DMS79 treated with DMSO at 0.1 percent for 48 hours (cell line): ENCODE measurements at places on chromosomes 11 and 22.

DNA sequence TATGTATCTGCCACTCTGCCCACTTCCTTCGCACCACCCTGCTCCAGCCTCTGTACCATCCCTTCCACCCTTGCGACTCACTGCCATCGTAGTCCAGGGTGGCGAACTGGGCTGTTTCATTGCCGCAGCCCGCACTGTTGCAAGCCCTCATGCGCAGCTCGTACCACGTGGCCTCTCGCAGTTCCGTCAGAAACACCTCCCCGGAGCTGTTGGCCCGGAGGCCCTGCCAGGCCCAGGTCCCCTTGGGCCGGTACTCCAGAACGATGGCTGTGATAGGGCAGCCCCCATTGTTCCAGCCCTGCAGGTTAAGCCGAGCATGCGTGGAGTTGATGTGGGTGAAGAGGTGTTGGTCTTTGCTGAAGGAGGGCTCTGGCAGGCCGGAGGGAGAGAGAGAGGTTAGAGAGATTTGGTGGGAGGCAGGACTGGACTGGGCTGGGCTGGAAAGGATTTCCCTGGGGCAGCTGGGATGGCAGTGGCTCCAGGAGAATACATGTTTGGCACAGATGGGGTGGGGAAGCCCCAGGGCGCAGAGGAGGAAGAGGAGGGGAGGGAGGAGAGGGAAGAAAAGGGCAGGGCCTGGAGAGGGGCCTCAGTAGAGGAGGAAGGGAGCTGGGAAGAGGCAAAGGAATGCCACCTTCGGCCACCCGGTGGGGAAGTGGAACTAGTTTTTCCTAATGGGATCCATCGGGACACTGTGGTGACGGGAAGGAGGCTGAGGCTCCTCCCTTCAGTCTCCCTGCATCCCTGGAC, 109.6 kb downstream of the CEP164 start:
- no peak for DNase-seq

- no peak for DNase-seq
Observed at GRCh38 chr11:29984544-29984943, 32.3 kb downstream of the KCNA4 start.

GRCh38 chr22:45502215-45503049, at the start of gene FBLN1:
Gene FBLN1 (plus strand): TSS chr22:45502883. CDS start chr22:45502986, 103 bp downstream.
- no peak for DNase-seq

- DNase-seq: no peak
Observed at GRCh38 chr11:9533736-9534473, 39.6 kb upstream of the WEE1 start.

DNA sequence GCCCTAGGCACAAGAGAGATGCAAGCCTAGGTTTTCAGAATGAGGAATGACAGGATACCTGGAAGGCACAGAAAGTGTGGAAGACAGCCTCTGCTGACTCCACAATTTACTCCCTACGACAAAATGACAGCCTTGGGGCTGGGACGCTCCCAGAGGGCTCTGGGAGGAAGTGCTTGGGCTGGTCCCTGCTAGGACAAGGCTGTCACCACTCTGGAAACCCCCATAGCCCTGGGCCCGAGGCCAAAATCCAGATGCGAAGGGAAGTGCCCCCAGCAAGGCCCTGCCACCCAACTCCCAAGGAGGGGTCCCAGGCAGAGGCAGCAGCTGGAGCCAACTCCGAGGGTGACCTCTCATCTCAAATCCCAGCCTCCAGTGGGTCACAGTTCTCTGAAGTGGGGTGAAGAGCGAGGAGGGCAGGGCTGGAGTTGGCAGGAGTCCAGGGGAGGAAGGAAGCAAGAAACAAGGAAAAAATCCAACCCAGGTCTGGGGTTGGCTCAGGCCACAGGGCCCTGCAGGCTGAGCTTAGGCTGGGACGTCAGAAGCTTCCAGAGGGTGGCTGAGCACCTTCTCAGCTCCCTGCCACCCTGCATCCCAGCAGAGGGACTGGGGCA, 6.3 kb upstream of the CDC42EP2 start:
- DNase-seq: peak; percentile 46

DNA sequence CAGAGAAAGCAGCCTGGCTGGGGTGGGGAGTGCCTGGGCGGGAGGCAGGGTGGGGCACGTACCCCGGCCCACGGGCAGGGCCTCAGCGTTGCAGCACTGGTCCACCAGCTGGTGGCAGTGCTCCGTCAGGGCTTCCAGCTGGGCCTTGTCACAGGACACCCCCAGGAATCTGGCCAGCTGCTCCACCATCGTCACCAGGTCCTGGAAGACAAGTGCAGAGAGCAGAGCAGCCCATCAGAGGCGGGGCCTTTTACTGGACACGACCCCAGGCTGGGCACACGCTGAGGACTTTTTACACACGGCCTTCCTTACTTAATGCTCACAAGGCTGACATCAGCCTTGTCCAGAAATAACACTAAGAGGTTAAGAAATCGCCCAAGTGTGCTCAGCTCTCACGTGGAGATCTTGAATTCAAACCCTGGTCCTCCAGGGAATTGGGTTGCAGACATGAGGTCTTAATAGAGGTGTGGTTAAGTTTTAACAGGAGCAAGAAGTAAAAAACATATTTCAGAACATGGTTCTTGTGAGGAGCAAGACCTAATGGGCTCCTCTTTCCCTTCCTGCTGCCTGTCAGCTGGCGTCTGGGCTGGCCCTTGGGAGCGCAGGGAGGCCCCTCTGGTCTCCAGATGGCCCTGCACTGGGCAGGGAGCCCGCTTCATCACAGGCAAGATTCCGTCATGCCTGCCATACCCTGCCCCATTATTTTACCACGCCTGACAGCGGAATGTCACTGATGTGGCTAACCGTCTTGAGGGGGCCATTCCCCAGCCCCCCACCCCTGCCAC, 17.1 kb upstream of the EFCAB6 start:
- no peak for DNase-seq

- DNase-seq: no peak
Observed at GRCh38 chr22:19994851-19995610, 21.6 kb downstream of the ARVCF start.

GRCh38 chr11:41316751-41317150, 142.7 kb downstream of the LRRC4C start:
- no peak for DNase-seq

DNA sequence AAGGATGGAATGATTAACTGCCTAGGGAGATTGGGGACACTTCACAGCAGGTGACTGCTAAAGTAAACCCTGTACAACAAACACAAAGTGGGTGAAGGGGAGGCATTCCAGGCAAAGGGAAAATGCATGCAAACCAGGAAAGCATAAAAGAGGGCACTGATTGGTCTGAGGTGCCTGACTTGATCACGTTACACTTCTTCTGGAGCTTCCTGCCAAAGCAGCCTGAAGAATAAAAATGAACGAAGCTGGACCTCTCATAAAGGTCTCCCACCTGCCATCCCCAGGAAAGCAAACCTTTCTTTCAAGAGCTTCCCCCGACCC, 46.7 kb upstream of the SCUBE2 start:
- DNase-seq: peak; percentile 93

GRCh38 chr22:43777286-43777685, 34.8 kb downstream of the EFCAB6 start:
- DNase-seq: no peak

GRCh38 chr11:33160587-33160986, 693 bp downstream of the CSTF3 start:
- DNase-seq: no peak

GRCh38 chr11:74069146-74070046, 60.5 kb upstream of the UCP3 start:
- DNase-seq: peak; percentile 64

DNA sequence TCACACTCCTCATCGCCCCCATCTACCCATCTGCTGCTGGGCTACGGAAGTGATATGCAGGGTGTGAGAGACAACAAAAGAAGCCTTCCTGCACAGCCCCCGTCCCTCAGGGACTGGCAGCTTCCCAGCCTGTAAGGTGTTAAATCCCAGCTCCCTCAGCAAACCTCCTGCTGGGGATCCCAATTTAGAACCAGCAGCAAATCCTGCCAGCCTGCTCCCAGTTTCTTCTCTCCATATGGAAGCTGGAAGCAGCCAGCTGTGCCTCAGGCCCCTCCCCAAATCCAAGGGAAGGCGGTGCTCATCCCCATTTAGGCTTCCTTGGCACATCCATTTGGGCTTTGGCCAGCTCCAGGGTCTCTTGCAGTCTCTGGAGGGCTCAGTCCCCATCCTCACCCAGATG, 47.5 kb downstream of the PAMR1 start:
- DNase-seq: no peak

- DNase-seq: no peak
Observed at GRCh38 chr11:46285173-46285572, 7.7 kb downstream of the CREB3L1 start.

DNA sequence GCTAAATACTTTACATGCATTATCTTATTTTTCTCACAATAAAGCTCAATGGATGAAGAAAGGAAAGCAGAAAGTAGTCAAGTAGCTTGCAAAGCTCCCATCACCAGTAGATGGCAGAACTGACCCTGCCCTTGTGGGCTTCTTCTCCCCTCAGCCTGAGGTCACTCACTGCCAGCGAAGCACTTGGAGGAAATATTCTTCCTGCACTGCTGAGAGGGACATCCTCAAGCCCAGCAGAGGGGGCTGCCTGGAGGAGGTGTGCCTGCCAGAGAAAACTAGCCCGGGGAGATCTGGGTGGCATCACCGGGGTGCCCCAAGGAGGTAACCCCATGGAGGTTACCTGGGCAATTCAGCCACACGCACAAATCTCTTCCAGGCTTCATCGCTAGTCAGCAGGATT, 6.6 kb downstream of the APOL4 start:
- DNase-seq: peak; percentile 2

DNA sequence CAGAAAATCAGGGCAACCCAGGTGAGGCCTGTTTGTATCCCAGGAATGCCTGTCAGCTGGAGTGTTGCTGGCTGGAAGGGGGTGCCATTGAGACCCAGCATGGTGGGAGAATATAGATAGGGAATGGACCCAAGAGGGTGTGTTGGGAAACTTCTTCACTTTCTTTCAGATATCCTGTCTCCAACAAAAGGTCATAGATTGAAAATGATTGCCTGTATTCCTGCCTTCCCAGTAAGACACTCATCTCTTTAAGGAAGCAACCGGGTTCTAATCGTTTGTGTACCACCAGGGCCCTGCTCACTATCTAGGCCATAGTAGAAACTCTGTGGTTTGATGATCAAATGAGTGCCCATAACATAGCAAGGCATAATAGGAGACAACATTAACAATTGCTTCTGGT, at the start of gene OR51I1:
TSS of gene OR51I1 (minus strand) at position 101 of the 400 bp plus-strand sequence. CDS start at position 101, 0 bp downstream.
- DNase-seq: no peak

GRCh38 chr11:72585762-72586311, 88.4 kb downstream of the PDE2A start:
- peak; percentile 75 for DNase-seq

- DNase-seq: no peak
Observed at GRCh38 chr11:122105044-122105758, 10.8 kb downstream of the BLID start.

- DNase-seq: no peak
Observed at GRCh38 chr22:41913040-41913719, 1.7 kb downstream of the SHISA8 start.
